ENCODE measurements at places on chromosomes 1 and 21.

GRCh38 chr21:25362375-25363267 is 244.7 kb downstream of the MRPL39 start:
- DNase-seq: no peak

- DNase-seq: peak; percentile 52
These were observed 354.0 kb upstream of the DUSP10 start for GRCh38 chr1:222095606-222096475.

- no peak for DNase-seq
These were observed at the start of gene C1QTNF12 for GRCh38 chr1:1246577-1247340. Gene C1QTNF12, minus strand, starts transcription at chr1:1246722. Its CDS starts 32 bp downstream, at chr1:1246690.

DNA sequence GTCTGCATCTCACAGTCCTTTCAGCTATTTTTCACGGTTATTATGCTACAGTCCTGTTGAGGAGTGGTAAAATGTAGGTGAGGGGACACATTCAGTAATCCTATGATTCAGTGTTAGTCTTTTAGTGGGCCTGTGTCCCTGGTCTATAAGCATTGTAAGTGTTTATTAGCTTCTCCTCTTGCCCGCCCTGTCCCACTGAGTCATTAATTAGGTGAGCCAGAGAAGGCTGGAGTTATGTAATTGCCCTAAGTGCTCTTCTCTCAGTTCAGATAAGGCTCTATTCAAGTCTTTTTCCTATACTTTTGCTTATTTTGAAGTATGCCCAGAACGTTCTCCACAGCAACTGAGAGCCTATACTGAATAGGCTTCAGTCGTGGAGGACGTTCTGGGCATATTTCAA is 76.3 kb upstream of the ZRANB2 start:
- no peak for DNase-seq

DNA sequence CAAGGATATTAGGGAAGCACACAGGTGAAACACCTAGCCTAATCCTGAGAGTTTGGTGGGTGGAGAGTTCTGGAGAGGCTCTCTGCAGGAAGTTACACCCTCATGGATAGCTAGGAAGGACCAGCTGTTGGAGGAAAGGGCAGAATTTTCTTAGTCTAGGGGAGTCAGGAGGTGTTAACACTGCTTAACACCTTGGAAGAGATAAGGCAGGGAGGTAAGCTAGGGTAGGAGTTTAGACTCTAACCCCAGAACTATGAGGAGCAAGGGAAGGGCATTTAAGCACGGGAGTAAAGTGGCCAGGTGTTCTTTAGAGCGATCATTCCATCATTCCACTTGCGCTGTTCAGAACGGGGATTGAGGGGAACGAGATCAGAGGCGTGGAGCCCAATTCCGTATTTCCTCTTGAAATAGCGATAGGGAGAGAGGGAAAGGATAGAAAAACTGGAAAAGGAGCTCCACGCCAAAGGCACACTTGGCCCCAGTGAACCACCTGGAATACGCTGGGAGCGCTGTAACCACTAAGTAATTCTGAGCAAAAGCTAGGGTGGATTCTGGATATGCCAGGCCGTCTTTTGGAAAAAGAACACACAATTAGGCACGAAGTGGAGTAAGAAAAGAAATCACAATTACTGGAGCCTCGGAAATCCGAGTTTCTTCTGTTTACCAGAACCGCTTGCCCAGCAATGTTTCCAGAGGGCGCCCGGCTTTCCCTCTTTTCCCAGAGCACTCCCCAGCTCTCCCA is 1.5 kb upstream of the GPR137B start:
- no peak for DNase-seq

DNA sequence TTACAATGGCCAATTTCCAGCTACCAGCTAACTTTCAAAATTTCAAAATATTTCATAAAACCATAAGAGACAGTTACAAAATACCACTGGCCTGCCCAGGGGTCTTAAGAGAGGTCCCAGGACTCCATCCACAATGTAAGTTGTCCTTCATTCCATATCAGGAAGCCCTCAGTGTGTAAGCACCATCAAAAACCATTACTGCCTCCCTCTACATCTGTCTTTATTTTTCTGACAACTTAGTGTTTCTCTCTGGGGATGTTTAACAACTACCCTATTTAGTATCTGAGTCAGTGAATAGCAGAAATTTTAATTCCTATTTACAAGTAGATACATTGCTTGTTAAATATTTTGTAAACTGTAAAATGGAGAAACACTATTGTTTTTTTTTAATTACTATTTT is 339.3 kb upstream of the ADAMTS5 start:
- DNase-seq: no peak
